ENCODE measurements at places on chromosomes 4 and X.

DNA sequence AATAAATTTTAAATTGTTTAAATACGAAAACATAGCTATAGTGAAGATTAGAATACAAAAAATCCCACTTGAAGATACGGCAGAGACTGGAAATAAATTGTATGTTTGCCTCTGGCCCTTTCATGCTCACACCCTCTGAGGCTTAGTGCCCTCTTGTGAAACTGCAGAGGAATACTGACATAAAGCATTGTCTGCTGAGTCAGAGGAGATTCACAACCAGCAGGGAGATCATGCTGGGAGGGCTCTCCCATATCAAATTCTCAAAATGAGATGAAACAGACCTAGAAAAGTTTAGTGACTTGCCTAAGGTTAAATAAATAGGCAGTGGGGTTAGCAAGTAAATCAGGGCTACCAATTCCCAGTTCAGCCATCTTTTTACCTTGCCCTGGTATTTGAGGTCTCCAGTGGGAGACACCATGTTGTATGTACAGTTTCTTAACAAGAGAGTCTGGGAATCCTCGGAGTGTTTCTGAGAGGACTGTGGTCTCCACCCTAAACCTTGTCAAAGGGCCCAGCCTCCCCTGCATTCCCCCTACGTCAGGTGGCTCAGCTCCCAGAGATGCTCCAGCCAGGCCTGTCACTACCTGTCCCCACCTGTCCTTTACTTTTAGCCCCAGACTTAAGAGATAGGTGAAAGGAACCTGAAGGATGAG lies 581.4 kb upstream of the DIPK2B start:
- no peak for DNase-seq

GRCh38 chr4:183098019-183098722 lies 886 bp upstream of the WWC2 start:
- no peak for DNase-seq

- no peak for DNase-seq
Measured at GRCh38 chr4:87633243-87633642, 16.8 kb upstream of the DMP1 start.

GRCh38 chr4:33959519-33959918 lies 2284.8 kb downstream of the ARAP2 start:
- DNase-seq: no peak

- no peak for DNase-seq
Measured at GRCh38 chrX:123357941-123358340, 173.9 kb downstream of the GRIA3 start.

Measured in NCI-H1417 treated with DMSO at 0.1 percent for 48 hours (cell line).